ENCODE measurements at places on chromosomes 6 and 20.

- no peak for DNase-seq
These were observed 57.7 kb upstream of the CD83 start for GRCh38 chr6:14059791-14060436.

DNA sequence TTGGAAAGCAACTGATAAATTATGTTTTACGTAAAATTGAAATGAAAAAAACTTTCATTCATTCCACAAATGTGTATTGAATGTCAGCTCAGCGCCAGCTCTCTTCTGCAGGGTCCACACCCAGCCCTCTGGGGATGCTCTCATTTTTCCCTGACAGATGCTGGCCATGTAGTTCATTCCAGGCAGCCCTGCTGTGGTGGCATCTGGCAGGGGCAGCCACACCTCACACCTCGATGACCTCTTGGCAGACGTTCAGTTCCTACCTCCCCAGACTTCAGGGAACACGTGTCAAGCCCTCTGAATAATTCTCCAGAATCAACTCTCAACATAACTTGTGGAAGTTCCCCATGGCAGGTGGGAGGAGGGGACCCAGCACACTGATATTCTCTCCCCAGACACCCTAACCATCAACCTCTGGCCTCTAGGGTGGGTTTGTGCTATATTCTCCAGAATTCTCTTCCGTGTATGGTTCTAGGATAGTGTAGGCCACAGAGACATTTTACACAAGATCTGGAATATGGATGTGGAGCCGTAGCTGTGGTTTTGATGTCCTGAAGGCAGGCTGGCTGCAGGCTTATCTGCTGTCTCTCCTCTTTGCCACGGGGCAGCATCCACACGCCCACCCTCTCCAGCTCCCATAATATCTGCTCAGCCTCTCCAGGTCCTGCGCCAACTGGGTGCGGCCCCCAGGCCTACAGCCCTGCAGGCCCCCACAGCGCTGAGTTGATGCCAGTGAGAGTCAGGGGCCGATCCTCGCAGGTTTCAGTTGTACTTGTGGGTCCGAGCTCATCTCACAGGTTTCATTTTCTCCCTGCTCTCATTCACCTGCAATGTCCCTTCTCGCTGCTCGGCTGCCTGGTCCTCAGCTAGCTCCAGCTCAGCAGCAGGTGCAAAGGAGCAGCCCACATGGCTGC is 175.8 kb upstream of the ARID1B start:
- DNase-seq, result no peak

GRCh38 chr6:134415656-134416055 is 97.7 kb upstream of the SGK1 start:
- DNase-seq, result no peak

DNA sequence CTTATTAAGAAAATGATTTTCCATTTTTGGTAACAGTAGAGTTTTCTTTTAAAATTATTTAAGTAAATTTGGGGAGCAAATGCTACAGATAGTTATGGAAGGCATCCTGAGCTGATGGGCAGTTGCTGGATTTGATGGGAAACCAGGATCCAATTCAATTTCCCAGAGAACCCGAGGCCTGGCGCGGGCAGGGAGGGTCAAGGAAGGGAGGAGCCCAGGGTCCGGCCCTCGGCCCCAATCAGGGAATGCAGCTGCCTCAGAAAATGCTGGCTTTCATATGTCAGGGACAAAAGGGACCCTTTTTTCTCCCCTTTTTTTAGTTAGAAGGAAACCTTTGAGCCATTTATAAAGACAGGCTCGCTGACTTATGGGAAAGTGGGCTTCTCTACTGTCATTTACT is 42.1 kb downstream of the CTCFL start:
- no peak for DNase-seq

- peak; percentile 99 for DNase-seq
These were observed at the start of gene FRS3 for GRCh38 chr6:41779788-41780550. TSS of gene FRS3 (minus strand) at chr6:41779900. CDS start at chr6:41776987, 2,913 bp downstream.

- DNase-seq, result no peak
These were observed 42.4 kb upstream of the ELOVL5 start for GRCh38 chr6:53391170-53391569.

DNA sequence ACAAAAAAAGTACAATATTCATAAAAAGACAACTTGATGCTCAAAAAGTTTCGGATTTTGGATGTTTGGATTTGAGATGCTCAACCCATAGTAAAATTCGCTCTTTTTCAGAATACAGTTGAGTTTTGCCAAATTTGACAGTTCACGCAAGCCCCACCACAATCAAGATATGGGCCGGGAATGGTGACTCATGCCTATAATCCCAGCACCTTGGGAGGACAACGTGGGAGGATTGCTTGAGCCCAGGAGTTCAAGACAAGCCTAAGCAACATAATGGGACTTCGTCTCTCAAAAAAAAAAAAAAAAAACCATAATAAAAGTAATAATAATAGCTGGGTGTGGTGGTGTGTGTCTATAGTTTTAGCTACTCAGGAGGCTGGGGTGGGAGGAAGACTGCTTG is 51.3 kb downstream of the PHF20 start:
- no peak for DNase-seq

DNA sequence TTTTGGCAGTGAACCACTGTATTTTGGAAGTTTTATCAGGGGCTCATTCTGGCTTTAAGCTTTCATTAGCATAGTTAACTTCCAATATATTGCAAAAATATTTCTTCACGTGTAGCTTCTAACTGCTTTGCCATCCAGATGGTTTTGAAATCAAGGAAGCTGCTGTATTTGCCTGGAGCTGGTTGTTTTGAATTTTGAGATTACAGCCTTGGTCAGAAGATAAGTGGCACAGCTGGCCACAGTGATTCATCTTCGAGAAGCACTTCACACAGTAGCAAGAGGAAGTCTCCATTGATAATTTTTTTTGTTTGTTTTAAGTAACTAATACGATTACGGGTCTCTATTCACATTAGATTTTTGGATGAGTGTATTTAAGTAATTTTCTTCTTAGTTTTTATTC is 3.8 kb downstream of the APCDD1L start:
- DNase-seq, result no peak

DNA sequence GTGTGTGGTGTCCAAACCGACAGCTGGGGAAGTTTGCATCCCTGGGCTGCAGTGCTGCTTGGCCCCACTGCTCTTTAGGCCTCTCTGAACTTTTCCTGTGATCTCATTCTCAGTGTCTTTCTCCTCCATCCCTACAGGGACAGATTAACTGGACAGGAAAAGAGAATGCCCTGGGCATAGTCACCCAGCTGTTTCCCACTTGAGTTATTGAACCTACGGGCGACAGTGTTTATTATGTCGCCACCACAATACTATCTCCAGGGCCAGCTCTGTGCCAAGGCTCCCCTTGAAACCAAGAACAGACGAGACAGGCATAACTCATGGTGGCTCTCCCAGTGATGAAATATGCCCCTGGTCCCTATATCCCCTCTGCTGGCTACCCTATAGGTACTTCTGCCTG is 147.8 kb upstream of the EPHA7 start:
- no peak for DNase-seq

DNA sequence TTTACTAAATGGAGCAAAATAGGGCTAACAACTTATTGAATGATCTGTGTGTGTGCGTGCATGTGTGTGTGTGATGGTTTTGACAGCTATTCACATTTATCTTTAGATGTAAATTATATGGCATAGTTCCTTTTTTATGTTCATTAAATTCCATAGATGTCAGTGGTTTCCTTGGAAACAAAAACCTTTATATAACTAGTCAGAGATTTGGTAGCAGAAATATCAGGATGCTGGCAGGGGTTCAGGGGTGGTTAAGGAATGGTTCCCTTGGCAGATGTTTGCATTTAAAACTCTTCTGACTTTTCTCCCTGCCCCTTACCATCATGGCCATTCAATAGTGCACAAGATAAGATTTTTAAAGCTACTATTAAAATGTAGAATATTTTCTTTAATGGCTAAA is 256.6 kb downstream of the PLCB1 start:
- DNase-seq, result no peak

- no peak for DNase-seq
These were observed 111.4 kb upstream of the FKBP1C start for GRCh38 chr6:63099772-63100459.

GRCh38 chr20:33007376-33008335 is at the start of gene BPIFB2:
TSS of gene BPIFB2 (plus strand) at chr20:33007704. CDS start at chr20:33008575, 871 bp downstream.
- no peak for DNase-seq

- DNase-seq, result no peak
These were observed 94.4 kb upstream of the FAM184A start for GRCh38 chr6:119172824-119173223.

DNA sequence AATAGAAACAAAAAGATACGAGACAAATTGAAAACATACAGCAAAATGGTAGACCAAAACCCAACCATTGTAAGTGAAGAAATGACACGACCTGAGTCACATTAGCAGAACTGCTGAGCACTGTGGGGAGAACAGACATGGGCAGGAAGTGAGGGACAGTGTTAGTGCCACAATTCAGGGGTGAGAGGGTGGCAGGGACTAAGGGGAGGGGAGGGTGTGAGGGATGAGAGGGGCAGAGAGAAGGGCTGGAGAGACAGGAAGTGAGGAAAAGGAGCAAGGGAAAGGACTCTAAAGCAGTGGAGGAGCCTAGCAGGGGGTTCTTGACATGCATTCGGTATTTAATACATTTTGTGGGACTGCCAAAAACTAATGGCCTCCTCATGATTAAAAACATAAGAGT is 45.0 kb upstream of the TRIM26 start:
- peak; percentile 6 for DNase-seq

GRCh38 chr6:139695361-139695760 is 320.9 kb upstream of the CITED2 start:
- no peak for DNase-seq

- no peak for DNase-seq
These were observed 97.9 kb downstream of the ARID1B start for GRCh38 chr6:156875062-156875461.

DNA sequence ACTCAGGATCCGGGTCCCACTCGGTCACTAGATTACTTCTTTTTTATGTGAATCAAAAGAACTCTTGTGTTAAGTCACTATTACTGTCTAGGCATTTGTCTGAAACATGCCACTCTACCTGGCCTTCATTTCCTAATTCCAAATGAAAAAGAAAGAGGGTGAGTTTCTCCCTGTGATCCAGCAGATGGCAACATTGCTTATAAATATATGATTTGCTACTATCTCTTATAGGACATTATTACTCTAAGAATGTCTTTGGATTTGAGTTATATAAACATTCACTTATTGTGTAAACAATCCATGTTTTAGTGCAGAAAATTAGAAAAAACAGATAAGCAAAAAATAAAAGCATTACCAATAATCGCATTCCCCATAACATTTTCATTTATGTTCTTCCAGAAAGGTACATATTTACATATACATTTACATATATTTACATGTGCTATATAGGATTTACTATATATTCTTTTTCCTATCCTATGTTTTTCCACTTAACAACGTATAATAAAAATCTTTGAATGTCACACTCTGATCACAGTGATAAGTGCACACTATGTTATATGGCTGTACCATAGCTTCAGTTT is 66.9 kb downstream of the FAXC start:
- DNase-seq, result no peak

DNA sequence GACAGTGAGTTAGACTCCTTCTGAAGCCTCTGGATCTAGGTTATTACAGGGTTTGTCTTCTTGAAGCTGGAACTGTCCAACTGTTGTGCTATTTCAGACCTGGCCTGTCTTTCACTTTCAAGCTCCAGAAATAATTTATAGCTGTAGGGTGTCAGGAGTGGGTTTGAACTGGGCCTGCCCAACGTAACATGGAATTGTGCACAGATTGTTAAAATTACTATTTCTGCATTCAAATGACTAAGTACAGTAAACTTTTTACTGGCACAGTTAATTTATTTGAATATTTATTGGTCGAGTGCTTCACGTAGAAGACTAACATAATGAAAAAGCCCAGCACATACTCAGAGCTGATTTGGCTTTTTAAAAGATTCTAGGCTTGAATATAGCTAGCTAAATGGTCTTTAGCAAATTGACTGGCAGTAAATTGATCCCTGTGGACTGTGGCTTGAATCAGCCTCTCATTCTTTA is 74.3 kb downstream of the ARID1B start:
- no peak for DNase-seq

- DNase-seq, result no peak
These were observed 23.1 kb upstream of the DACT2 start for GRCh38 chr6:168342636-168343035.

Measured in CD4-positive, alpha-beta T cell treated with Interleukin-15 for 4 hours (primary cell).